A549 treated with GW870086 at 1 μM for 4 hours (cell line): ENCODE measurements at places on chromosomes 12 and 14. TPM values are rescaled to one million over a fixed set of nuclear protein-coding genes. Genes with fewer than 3 reads are reported as not detected.

Gene PTCSC3
- not detected in 5 replicates for total RNA-seq

Gene ALDH1L2
- 2.7 to 3.7 TPM (median 3.6 TPM) in 5 replicates for total RNA-seq

Gene CLEC6A
- total RNA-seq = not detected in 5 replicates

Gene GYS2
- total RNA-seq = not detected in 5 replicates

Gene HCAR3
- 0.17 TPM in 1 of 5 replicates, not detected in the others for total RNA-seq

Gene SLC5A8
- total RNA-seq = not detected in 5 replicates

Gene ERBB3
- 0.95 to 3.0 TPM (median 1.4 TPM) in 5 replicates for total RNA-seq

Gene PDZRN4
- 0.05 TPM in 1 of 5 replicates, not detected in the others for total RNA-seq

Gene PTPN6
- total RNA-seq = 8.6 to 14.0 TPM (median 11.0 TPM) in 5 replicates

Gene OR2AP1
- not detected in 5 replicates for total RNA-seq

Gene AICDA
- 0.13 to 0.34 TPM (median 0.23 TPM) in 4 of 5 replicates, not detected in the other for total RNA-seq

Gene GRIP1
- 2.3 to 6.4 TPM (median 4.3 TPM) in 5 replicates for total RNA-seq

Gene TMPRSS12
- not detected in 5 replicates for total RNA-seq

Gene MDP1
- total RNA-seq = 28.4 to 32.8 TPM (median 30.6 TPM) in 5 replicates

Gene KLRK1
- not detected in 5 replicates for total RNA-seq

Gene C12orf42
- total RNA-seq = not detected in 5 replicates

Gene SLCO1C1
- 0.05 TPM in 1 of 5 replicates, not detected in the others for total RNA-seq

Gene LRIG3
- 3.4 to 5.0 TPM (median 4.6 TPM) in 5 replicates for total RNA-seq

Gene GLIPR1L1
- not detected in 5 replicates for total RNA-seq

Gene TMEM132D
- total RNA-seq = not detected in 5 replicates
